ENCODE measurements at places on chromosomes 13 and 19.

- no peaks in the 10 kb centered on the region for H3K36me3 ChIP-seq
- H3K27ac ChIP-seq = no peak overlapping the region
- no peaks in the 10 kb centered on the region for H3K27me3 ChIP-seq
- H3K4me3 ChIP-seq = no peak overlapping the region
- DNase-seq = no peak
Measured at GRCh38 chr13:71096421-71096820, 770.6 kb downstream of the DACH1 start.

DNA sequence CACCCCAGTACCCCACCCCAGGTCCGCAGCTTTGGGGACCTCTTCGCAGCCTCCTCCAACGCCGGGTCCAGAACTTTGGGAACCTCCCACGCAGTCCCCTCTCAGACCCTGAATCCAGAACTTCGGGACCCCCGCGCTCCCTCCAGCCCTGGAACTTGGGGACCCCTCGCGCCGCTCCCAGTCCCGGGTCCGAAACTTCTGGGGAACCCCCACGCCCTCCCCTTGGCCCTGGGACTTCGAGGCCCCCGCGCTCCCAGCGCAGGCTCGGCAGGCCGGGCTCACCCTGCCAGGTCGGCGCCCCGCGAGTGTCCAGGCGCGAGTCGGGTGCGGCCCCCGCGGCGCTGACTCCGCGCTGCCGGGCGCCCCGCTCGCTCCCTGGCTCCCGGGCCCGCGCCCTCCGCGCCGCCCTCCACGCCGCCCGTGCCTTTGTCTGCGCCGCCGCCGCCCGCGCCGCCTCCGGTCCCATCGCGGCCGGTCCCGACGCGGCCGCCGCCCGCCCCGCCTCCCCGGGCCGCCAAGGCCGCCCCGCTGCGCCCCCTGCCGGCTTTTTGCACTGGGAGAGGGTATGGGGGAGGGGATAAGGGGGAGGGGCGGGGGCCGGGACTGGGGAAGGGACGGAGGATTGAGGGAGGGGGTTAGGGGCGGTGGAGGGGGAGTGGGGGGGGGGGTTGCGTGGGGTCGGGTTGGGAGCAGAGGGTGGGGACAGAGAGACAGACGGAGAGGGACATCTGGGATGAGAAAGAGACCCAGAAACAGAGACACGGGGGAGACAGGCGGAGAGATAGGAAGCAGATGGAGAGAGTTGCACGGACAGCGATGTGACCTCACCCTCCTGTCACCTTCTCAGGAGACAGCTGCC is at the start of gene HOMER3:
TSS of gene HOMER3 (minus strand) at position 449 of the 859 bp plus-strand sequence. CDS start 2,235 bp downstream, outside the sequence.
- peak; percentile 61 for DNase-seq
- H3K4me1 ChIP-seq = peaks cover 2% of the 10 kb centered on the region
- peaks cover 20% of the 10 kb centered on the region for H3K27me3 ChIP-seq
- H3K36me3 ChIP-seq = no peaks in the 10 kb centered on the region
- H3K27ac ChIP-seq = no peak within 1 kb of the TSS

DNA sequence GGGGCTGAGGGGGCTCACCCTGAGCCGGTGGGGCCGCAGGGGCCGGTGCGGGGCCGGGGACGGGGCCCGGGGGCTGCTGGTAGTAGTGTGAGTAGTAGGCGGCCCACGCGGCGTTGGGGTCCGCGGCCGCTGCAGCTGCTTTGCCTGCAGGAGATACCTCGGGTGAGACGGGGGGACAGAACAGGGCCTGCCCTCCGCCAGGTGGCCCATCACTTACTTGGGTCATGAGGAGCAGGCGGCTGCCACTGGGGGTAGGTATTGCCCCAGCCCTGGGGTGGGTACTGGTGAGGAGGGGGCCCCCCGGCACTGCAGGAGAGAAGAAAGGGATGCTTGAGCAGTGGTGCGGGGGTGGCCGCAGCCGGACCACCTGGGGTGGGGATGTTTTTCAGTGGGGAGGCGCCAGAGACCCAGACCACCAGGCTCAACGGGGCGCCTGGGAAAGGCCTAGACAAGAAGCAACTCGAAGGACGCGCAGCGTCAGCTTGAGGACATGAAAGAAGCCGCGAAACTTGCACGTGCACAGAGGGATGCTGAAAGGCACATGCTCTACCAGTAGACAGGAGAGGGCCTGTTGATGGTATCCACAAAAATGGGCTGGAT is 8.9 kb downstream of the KHSRP start:
- DNase-seq = no peak
- H3K27ac ChIP-seq = no peak overlapping the region
- H3K36me3 ChIP-seq = peaks cover 2% of the 10 kb centered on the region
- H3K4me1 ChIP-seq = peaks cover under 1% of the 10 kb centered on the region
- no peak overlapping the region for H3K4me3 ChIP-seq

DNA sequence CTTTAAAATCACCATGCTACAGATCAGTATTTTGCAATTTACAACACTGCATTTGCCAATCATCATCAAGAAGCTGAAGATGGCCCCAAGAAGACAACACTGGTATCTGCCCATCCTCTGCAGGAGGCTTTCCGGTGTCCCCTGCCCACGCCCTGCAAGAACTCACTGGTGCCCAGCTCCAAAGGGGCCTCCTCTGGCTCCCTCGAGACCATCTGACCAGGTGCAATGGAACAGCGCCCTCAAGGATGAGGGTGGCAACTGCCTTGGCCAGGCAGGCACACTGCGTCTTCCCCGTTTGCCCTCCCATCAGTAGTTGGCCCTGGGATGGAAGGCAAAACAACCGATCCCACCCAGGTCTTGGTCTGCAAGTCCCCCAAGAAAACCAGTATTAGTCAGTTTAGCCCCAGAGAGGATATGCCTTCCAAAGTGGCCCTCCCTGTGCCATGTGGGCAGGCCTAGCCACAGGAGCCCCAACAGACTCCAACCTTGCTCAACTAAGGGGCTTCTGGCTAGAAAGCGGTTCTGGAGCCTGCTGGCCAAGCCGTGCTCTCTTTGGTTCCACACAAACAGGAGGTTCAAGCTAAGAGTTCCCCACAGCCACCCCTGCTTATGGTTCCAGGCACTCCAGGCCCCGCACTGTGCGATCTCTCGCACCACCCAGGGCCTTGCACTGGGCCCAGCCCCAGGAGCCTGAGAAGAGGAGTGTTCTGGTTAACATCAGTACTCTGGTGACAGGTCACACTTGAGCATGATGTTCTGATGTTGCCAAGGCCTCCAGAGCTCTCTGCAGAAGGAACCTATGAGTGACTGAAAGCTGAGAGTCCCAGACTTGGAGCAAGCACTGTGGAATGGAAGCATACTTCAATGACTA is 4.7 kb downstream of the PCID2 start:
- H3K4me3 ChIP-seq = no peak overlapping the region
- peaks cover 3% of the 10 kb centered on the region for H3K36me3 ChIP-seq
- no peaks in the 10 kb centered on the region for H3K27me3 ChIP-seq
- H3K27ac ChIP-seq = no peak overlapping the region
- H3K4me1 ChIP-seq = peaks cover 65% of the 10 kb centered on the region
- no peak for DNase-seq

- H3K4me1 ChIP-seq = no peaks in the 10 kb centered on the region
- no peak for DNase-seq
- no peak overlapping the region for H3K4me3 ChIP-seq
- H3K27me3 ChIP-seq = peaks cover 12% of the 10 kb centered on the region
Measured at GRCh38 chr13:37068962-37069361, 9.5 kb upstream of the SUPT20H start.

GRCh38 chr19:41551711-41552110 is 24.3 kb upstream of the CEACAM21 start:
- H3K4me1 ChIP-seq = peaks cover 76% of the 10 kb centered on the region
- peak overlapping the region; percentile 92 for H3K4me3 ChIP-seq
- H3K36me3 ChIP-seq = peaks cover 65% of the 10 kb centered on the region

DNA sequence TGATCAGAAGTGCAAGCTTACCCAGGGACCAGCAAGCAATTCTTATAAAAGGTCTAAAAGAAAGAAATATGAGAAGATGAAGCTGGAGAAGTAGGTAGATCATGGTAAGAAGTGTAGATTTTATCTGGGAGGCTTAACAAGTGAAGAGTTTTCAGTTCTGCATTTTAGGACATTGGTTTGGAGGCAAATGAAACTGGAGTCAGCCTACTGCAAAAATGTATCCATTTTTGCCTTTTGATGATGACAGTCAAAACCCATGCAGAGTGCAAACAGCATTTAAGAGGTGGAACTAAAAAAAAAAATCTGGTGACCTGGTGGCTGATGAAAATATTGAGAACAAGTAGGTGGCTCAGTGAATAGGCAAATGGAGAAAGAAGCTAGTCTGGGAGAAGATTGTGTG is 216.9 kb downstream of the DNAJC15 start:
- no peak overlapping the region for H3K27ac ChIP-seq
- H3K4me3 ChIP-seq = no peak overlapping the region
- H3K27me3 ChIP-seq = peaks cover 5% of the 10 kb centered on the region

DNA sequence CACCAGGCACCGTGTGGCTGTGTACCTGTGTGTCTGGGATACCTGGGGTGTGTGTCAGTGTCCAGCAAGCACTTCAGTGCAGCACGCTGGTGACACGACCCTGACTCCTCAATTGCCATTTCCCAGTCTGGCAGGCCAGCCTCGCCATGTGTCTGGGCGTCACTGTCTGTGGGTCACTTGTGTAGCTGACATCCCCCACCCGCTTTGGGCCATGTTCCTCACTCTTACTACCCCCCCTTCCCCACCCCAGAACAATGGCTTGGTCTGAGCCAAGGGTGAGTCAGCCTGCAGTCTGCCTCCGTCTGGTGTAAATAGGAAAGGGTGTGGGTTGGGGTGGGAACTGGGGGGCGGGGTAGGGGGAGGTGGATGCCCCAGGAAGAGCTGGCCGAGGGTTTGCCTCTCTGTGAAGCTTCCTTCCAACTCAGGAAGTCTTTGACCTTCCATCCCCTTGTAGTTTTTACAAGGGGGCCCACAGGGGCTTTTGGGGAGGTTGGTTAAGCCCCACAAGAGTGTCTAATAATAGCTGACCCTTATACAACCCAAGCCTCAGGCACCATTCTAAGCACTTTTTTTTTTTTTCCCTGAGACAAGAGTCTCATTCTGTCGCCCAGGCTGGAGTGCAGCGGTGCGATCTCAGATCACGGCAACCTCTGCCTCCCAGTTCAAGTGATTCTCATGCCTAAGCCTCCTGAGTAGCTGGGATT is 17.6 kb downstream of the NOVA2 start:
- no peak overlapping the region for H3K27ac ChIP-seq
- peaks cover 37% of the 10 kb centered on the region for H3K27me3 ChIP-seq
- DNase-seq = no peak
- no peaks in the 10 kb centered on the region for H3K36me3 ChIP-seq

- peaks cover 33% of the 10 kb centered on the region for H3K4me1 ChIP-seq
- H3K27ac ChIP-seq = no peak overlapping the region
- no peak for DNase-seq
- H3K4me3 ChIP-seq = peak overlapping the region; percentile 78
- H3K27me3 ChIP-seq = peaks cover 22% of the 10 kb centered on the region
- no peaks in the 10 kb centered on the region for H3K36me3 ChIP-seq
Measured at GRCh38 chr19:45767881-45768654, 984 bp downstream of the SIX5 start.

- H3K36me3 ChIP-seq = no peaks in the 10 kb centered on the region
- H3K27me3 ChIP-seq = no peaks in the 10 kb centered on the region
- H3K4me3 ChIP-seq = no peak overlapping the region
- H3K27ac ChIP-seq = no peak overlapping the region
Measured at GRCh38 chr19:35498984-35499527, 8.8 kb upstream of the KRTDAP start.

- H3K4me3 ChIP-seq = no peak overlapping the region
- no peaks in the 10 kb centered on the region for H3K27me3 ChIP-seq
- peaks cover 23% of the 10 kb centered on the region for H3K36me3 ChIP-seq
- H3K27ac ChIP-seq = peak overlapping the region; percentile 67
- H3K4me1 ChIP-seq = peaks cover 21% of the 10 kb centered on the region
Measured at GRCh38 chr19:17519967-17520366, 8.5 kb downstream of the PGLS start.
